ENCODE measurements at places on chromosomes 3 and 15.
A peak's percentile ranks its signal among the peaks of the same experiment; 100 is the strongest.

DNA sequence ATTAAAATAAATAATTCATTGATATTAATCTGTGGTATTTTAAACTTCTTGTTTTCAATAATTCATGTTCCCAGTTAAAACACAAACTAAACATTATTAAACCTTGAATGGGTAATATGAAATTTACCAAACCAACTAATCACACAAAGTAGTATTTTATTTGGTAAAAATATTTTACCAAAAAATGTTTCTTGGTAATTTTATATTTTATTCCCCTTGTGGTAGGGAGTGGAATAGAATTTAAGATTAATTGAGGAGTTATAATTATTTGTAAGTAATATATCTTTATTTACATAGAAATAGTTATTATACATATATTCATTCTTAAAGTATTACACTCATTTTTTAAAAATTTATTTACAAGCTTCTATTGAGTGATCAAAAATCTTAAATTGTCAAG lies 1350.9 kb downstream of the OTOL1 start:
- DNase-seq, result no peak

DNA sequence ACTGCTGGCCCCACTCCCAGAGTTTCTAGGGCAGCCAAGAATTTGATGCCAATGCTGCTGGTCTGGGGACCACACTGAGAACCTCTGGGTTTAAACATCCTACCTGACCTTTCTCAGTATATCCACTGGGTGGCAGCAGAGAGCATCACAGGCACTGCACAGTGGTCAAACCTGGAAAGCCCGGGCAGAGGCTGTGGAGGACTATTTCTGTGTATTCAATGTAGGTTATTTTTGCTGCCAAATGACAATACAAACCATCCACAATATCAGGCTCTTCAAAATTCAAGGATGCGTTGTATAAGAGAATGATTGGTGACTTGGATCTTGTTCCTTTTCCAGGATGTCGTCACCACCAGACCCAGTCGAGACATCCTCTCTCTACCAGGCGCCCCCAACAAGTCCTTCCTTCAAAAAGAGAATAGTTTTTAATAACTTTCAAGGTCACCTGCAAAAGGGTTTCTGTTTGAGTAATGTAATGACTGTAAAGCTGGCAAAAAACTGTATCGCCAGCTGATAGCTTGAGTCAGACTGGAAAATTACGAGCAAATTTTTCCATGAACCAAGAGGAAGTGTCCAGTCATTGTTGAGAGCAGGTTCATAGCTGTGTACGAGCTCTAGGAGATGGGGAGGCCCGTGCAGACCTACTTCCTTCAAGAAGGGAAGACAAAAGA lies 30.5 kb upstream of the MYZAP start:
- peak; percentile 84 for DNase-seq

DNA sequence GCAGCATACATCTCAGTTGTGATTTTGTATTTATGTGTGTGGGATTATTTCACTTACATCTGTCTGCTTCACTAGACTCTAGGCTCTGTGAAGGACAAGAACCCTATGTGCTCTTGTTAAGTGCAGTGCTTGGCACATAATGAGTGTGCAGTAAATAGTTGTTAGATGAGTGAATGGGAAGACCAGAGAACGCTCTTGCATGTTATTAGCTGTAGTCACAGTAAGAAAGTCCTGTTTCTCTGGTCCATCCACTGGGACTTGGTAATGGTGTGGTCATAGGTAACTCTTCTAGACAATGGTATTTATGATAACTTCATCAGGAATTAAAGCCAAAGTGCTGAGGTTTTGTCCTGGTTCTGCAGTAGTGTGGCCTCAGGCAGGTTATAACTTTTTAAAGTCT lies 1.4 kb upstream of the AQP9 start:
- no peak for DNase-seq

DNA sequence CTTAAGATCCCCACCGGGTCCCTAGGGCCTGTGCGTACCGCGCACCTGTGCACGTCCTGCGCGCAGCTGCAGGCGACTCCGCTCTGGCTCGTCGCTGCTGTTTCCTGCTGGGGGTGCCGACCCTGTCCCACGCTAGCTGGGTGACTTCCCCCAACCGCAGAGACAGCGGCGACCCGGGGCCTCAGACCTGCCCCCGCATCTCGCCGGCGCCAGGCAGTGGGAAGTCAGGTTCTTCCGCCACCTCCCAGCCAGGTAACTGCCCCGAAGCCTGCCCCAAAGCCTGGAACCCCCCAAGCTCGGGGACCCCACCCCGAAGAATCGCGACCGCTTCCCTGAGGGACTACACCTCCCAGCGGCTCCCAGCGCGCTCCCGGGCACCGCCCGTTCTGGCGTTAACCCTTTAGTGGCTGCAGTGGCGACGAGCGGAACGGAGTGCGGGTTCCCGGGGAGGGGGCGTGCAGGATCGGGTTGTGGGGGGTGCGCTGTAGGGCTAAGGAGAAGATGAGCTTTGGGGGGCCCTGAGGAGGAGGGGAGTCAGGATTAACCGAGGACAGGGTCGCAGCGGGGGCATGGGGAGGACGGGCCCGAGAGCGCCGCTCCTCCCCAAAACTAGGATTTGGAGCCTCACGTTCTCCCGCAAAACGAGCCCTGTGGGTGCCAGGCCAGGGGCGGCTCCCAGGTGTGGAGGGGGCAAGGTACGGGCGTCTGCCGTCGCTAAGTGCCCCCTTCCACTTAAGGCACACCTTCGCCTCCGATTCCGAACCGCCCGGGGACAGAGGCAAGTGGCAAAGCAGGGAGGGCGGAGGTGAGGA lies 589 bp downstream of the NEIL1 start:
- DNase-seq, result peak; percentile 89

GRCh38 chr15:86915811-86916331 lies 836.2 kb downstream of the AGBL1 start:
- DNase-seq, result no peak

DNA sequence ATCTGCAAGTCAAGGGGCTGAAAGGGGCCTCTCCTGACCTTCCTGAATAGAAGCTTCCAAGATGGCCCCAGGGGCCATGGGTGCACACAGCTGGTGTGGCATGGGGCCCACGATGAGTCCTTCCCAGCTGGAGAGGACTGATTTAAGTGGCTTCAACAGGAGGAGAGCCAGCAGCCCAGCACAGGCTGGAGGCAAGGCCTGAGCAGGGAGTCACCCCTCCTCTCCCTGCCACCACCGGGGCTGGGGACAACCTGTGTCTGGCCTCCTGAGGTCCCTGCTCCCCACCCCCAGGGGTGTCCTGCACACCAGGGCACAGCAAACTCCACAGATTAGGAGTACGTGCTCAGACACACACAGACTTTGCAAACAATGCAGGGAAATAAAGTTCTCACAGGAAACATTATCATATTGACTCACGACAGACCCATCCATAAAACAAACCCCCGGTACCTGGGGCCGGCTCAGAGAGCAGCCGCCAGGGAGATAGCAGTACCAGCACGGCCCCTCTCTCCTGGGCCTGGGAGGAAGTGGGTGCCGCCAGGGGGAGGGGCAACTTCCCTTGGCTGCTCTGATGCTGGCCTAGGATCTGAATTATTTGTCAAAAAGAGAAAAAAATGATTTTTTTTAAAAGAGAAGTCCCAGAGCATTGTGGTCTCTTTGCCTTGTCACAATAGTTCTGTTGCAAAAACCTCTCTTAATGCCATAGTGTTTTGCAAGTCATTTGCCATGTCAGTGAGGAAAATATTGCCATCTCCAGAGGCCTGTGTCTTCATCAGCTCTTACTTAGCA lies 21.9 kb upstream of the TSEN2 start:
- peak; percentile 61 for DNase-seq

DNA sequence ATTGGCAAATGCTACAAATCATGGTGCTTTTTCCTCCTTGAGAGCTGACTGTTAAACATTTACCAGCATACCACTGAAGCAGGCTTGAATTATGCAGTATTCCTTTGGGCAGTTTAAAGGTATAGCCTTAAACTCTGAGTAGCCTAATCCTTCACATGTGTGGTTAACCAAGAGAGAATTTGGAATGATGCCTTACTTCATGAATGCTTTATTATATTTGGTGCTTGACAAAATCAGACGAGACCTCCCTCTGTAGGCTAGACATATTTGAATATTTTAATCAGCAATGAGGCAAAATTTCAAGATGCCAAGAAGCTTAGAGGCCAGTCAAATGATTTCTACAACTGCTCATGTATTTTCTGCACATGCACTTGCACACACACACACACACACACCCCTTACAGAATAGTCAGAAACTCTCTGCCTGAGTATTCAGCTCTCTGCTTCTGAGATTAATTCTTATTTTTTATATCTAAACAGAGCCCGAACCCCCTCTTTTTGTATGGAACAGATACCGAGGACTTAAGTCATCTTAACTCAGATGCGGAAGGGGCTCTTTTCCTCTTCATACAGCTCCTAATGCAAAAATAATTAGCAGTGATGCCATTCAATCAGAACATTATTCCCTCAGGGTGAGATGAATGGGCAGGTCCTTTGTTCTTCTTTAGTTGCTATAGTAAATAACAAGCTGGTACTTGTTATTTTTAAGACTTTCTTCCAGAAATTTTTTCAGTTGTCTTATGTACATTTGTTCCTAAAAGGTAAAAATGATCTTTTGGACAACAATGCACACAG lies 195.5 kb upstream of the TMC3 start:
- no peak for DNase-seq

DNA sequence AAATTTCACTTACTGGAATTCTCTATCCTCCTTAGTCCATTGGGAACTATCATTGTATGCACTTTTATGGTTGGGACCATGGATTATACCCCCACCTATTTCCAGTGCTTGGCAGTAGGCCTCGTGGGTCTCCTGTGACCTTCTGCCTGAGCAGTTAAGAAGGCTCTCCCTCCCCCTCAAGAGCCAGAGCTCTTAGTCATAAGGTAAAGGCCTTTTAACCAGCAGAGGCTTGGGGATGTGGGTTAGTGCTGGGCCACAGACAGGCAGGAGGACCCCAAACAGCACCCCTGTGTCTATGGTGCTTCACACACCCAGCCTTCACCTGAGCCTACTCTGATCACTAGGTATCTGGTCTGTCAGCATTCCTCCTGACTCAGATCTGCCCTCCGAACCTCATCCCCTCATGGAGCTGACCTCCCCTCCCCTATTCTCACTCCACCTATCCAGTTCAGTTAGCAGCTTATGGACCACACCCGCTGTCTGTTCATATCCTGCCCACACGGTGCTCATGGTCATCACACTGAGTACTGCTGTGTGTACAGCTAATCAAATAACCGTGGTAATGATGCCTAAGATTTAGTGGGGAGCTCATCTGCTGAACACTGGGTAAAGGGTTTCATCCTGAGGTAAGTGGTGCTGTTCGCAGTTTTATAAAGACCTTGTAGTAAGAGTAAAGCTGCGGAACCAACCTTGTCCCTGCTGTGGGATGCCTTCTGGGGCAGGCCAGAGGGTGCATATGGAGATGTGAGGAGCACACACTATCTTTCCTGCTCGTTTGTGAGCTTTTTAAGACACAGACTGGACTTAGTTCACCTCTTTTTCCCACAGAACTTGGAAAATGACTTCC lies 40.9 kb downstream of the KLHL18 start:
- DNase-seq, result no peak

GRCh38 chr3:9101286-9101685 lies 138.0 kb upstream of the RAD18 start:
- DNase-seq, result no peak

GRCh38 chr15:97691799-97692198 lies 268.7 kb upstream of the ARRDC4 start:
- no peak for DNase-seq

GRCh38 chr3:185084901-185085300 lies 68.0 kb downstream of the C3orf70 start:
- DNase-seq, result no peak

GRCh38 chr15:48177383-48177765 lies 721 bp downstream of the MYEF2 start:
- no peak for DNase-seq

DNA sequence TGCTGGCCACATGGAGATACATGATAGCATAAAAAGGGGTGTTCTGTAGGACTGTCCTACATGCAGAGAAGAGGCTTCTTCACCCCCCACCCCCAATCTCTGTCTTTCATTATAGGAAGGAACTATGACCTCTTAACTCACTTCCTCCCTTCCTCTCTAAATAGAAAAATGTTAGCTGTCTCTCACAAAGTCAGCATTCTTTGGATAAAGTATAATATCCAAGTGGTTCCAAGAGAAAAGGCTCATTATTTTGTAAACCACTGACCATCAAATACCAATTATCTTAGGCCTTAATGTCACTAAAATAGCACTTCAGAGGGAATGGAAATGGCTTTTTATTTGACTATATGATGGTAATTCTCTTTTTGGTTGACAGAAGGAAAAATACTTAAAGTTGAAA lies 95.3 kb upstream of the SLC2A2 start:
- DNase-seq, result no peak

- peak; percentile 85 for DNase-seq
Observed at GRCh38 chr3:194487289-194488054, 670 bp upstream of the ATP13A3 start.

All from right cardiac atrium (tissue), 5 donors.